Endodermal cell (in vitro differentiated cells): ENCODE measurements at places on chromosomes 1 and 21. TPM values are rescaled to one million over a fixed set of nuclear protein-coding genes. Genes with fewer than 3 reads are reported as not detected.

DNA sequence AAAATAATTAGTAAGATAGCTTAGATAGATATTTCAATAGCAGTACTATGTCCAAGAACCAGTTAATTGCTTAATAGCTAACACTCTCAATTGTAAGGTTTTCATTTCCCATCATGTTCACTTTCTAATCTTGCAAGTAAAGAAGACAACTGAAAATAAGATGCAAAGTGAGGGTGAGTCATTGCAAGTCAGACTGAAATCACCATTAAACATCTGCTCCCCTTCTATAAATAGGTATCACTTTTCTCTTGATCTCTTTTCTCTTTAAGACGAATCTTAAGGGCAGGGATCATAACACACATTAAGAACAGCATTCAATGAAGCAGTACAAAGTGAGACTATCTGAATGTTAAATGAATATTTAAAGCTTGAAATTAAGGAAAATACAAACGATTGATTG is 40.4 kb downstream of the UBR4 start:
- H3K27me3 ChIP-seq, result no peaks in the 10 kb centered on the region
- no peak for DNase-seq
- H3K36me3 ChIP-seq, result peaks cover 96% of the 10 kb centered on the region
- no peak overlapping the region for H3K27ac ChIP-seq

Gene MX2
- 1.2 and 1.6 TPM in 2 replicates for total RNA-seq

- no peaks in the 10 kb centered on the region for H3K4me1 ChIP-seq
- H3K27ac ChIP-seq, result no peak overlapping the region
- H3K36me3 ChIP-seq, result no peaks in the 10 kb centered on the region
- no peak overlapping the region for H3K4me3 ChIP-seq
Measured at GRCh38 chr1:110098222-110099026, 13.8 kb upstream of the UBL4B start.

DNA sequence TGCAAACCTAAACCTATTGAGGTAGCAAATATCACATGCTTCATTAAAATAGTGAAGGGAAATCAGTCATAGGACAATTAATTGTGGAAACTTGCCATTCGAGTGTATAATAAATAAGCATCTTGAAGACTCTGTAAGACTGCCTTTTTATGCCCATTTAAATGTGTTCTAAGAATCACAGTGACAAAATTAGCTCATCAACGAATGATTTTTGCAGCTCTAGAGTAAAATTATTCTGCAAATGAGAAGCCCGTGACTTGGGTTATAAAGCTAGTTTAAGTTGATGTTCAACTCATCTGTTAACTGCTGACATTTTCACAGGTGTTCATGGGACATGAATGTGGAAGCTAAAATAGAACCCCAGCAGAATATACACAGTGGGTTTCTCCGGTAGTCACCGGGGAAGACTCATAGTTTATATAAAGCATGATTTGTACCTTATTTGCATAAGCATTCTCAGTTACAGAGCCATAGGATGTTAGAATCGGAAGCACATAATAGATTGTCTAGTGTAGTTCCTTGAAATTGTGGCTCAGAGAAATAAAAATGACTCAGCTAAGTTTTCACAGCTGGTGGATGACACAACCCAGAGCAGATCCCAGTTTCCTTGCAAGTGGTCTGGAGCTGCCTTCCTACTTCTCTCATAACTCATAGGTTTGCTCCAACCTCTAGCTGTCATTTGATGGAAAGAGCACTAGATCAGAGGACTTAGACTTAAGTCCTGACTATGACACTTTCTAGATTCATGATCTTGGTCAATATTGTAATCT is 107.3 kb downstream of the UCHL5 start:
- no peak for DNase-seq
- no peaks in the 10 kb centered on the region for H3K27me3 ChIP-seq
- H3K4me3 ChIP-seq, result no peak overlapping the region
- no peaks in the 10 kb centered on the region for H3K4me1 ChIP-seq
- H3K36me3 ChIP-seq, result no peaks in the 10 kb centered on the region

GRCh38 chr1:192005976-192006375 is 152.3 kb upstream of the RGS18 start:
- H3K36me3 ChIP-seq, result no peaks in the 10 kb centered on the region
- H3K4me3 ChIP-seq, result no peak overlapping the region
- DNase-seq, result no peak
- H3K4me1 ChIP-seq, result no peaks in the 10 kb centered on the region

Gene CC2D1B
- 27.9 and 32.7 TPM in 2 replicates for total RNA-seq

GRCh38 chr1:47782414-47783166 is 214.6 kb downstream of the TRABD2B start:
- H3K4me1 ChIP-seq, result peaks cover 4% of the 10 kb centered on the region
- no peak overlapping the region for H3K4me3 ChIP-seq
- no peak for DNase-seq
- H3K36me3 ChIP-seq, result peaks cover 29% of the 10 kb centered on the region

Gene SPRR1A
- not detected in 3 replicates for total RNA-seq

DNA sequence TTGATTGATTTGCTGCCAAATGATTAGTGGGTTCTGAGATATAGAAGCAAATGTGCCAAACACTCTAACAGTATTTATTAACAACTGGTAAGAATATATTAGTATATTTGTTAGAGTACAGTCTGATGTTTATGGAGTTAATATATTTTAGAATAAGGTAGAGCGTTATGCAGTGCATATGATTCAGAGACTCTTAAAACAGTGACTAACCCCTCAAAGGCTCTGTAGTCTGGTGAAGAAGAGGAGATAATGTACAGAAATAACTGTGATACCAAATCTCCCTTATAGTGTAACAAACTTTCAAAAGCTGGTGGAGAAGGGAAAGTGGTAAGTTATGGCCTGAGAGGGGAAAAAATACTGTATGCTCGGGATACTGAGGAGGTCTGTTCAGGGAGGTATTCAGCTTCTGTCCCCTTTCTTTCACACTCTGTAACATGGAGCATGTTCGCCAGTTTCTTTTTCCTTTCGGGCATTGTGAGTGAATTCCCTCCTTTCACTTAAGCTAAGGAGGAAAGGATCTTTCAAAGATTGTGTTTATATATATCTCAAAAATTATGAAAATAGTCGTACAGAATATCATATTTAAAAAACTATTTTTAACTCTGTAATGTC is 121.2 kb downstream of the ADGRL2 start:
- H3K36me3 ChIP-seq, result no peaks in the 10 kb centered on the region
- no peak overlapping the region for H3K27ac ChIP-seq
- H3K4me3 ChIP-seq, result no peak overlapping the region
- no peak for DNase-seq
- no peaks in the 10 kb centered on the region for H3K27me3 ChIP-seq
- H3K4me1 ChIP-seq, result peaks cover 8% of the 10 kb centered on the region

GRCh38 chr1:156402331-156403020 is 33.5 kb downstream of the RHBG start:
- no peaks in the 10 kb centered on the region for H3K4me1 ChIP-seq
- H3K27me3 ChIP-seq, result peaks cover 4% of the 10 kb centered on the region
- H3K4me3 ChIP-seq, result no peak overlapping the region
- no peak for DNase-seq

Gene PEX14
- 24.0 and 24.3 TPM in 2 replicates for total RNA-seq

DNA sequence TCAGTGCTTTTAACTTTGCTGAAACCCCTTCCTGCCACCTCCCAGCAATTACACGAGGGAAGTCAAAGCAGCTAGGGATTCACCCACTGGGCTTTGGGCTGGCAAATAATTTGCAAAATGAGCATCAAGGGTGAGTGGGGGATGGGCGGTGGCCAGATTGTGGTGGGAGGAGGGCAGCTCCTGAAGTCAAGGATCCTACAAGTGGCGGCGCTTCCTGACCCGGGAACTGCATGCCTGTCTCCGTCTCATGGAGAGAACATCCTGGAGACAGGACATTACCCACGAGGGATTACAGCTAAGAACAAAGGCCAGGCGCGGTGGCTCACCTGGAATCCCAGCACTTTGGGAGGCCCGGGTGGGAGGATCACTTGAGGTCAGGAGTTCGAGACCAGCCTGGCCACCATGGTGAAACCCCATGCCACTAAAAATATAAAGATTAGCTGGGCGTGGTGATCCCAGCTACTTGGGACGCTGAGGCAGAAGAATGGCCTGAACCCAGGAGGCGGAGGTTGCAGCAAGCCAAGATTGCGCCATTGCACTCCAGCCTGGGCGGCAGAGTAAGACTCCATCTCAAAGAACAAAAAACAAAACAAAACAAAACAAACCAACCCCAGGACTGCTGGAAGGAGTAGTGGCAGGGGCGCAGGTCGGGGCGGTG is 12.9 kb downstream of the TTC34 start:
- no peaks in the 10 kb centered on the region for H3K27me3 ChIP-seq
- no peak for DNase-seq
- H3K4me1 ChIP-seq, result no peaks in the 10 kb centered on the region
- H3K4me3 ChIP-seq, result no peak overlapping the region
- H3K27ac ChIP-seq, result no peak overlapping the region

Gene NAV1
- total RNA-seq, result 36.9 to 72.3 TPM (median 62.5 TPM) in 3 replicates

DNA sequence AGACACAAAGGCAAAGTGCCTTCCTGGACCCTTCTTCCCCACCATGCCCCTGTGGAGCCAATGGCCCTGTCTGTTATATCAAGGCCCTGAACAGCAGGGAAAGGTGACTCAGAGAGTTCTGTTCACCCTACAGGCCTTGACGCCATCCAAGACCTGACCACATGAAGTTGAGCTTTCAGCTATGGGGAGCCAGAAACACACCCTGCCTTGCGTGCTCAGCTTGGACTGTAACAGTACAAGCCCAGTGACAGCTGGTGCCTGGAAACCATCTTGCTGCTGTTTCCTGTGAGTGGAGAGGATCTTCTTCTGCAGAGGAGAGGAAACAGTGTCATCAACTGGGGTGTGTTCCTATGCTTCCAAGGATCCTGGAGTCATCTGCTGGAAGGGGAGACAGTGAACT is 165.0 kb upstream of the IRF2BP2 start:
- H3K27ac ChIP-seq, result no peak overlapping the region
- no peaks in the 10 kb centered on the region for H3K36me3 ChIP-seq
- peaks cover 5% of the 10 kb centered on the region for H3K4me1 ChIP-seq
- no peak overlapping the region for H3K4me3 ChIP-seq
- DNase-seq, result peak; percentile 10
- H3K27me3 ChIP-seq, result peaks cover 26% of the 10 kb centered on the region

DNA sequence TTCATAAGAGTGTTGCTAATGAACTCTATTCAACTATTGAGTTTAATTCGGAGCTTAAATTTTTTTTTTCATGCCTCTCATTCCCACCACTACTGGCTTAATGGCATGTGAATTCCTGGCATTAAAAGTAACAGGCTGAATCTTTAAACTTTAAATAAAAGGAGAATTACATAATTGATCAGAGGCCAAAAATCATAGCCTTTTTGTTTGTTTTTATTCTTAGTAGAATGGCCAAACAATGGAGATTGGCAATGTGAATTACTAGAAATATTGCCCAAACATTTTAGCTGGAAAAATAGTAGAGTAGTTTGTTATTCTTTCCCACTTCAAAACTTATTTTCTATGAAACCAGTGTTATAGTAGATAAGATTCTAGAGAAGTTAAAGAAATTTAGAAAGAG is 25.1 kb upstream of the PDC start:
- peaks cover 44% of the 10 kb centered on the region for H3K27me3 ChIP-seq
- no peaks in the 10 kb centered on the region for H3K36me3 ChIP-seq
- H3K27ac ChIP-seq, result no peak overlapping the region
- H3K4me1 ChIP-seq, result no peaks in the 10 kb centered on the region
- no peak for DNase-seq

DNA sequence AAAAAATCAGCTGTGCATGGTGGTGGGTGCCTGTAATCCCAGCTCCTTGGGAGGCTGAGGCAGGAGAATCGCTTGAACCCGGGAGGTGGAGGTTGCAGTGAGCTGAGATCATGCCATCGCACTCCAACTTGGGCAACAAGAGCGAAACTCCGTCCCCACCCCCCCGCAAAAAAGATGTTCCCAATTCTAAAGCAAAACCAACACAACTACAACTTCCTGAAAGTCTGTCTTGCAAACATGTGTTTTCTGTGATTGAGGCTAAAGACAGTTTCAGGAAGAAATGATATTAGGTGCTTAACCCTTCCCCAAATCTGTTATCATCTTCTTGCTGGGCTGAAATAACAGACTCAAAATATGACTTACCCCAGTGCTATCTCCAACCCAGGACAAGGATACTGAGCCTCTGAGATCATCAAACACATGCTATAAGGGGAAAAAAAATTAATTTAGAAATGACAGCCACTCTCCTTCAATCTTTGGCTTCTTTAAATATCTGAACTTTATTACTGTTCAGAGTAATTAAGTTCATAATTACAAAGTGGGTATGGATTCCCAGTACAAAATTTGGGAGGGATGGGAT is 28.5 kb downstream of the SORT1 start:
- H3K27ac ChIP-seq, result no peak overlapping the region
- H3K36me3 ChIP-seq, result peaks cover 18% of the 10 kb centered on the region
- no peaks in the 10 kb centered on the region for H3K4me1 ChIP-seq
- DNase-seq, result no peak

Gene PRAMEF5
- total RNA-seq, result not detected in 2 replicates

DNA sequence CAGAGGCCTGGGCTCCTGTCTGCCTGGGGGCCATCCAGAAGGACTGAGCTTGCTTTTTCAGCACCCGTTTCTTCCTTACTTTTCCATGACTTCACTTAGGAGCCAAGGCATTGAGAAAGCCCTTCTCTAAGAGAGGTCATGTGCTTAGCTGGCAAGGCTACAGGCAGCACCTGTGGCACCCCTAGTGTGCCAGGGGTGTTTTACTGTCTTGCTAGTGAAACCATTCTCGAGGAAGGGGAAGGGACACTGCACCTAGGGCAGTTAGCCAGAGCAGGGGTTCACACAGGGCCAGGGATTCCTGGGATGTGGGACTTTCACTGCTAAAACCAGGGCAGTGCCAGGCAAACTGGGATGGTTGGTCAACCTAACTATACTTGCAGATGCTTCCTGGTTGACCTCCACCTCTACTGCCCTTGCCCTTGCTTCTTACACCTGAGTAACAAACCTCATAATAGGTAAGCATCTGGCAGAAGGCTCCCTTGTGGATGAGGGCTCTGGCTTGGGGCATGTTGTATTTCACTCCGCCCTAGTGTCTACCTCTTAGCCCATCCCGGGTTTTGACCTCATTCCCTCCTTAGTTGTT is 69.2 kb downstream of the NOS1AP start:
- no peak for DNase-seq
- no peak overlapping the region for H3K27ac ChIP-seq
- H3K4me1 ChIP-seq, result peaks cover 20% of the 10 kb centered on the region
- H3K36me3 ChIP-seq, result no peaks in the 10 kb centered on the region
- H3K4me3 ChIP-seq, result no peak overlapping the region

GRCh38 chr1:205678286-205679111 is 1.8 kb downstream of the SLC45A3 start:
- peaks cover 12% of the 10 kb centered on the region for H3K27me3 ChIP-seq
- H3K4me3 ChIP-seq, result peak overlapping the region; percentile 81
- no peak overlapping the region for H3K27ac ChIP-seq

Gene OLIG2
- total RNA-seq, result not detected in 3 replicates

Gene TMEM61
- total RNA-seq, result 0.29 TPM in 1 of 2 replicates, not detected in the other

GRCh38 chr1:37858931-37859506 is 373 bp downstream of the MTF1 start:
- H3K27ac ChIP-seq, result peak overlapping the region; percentile 55
- H3K36me3 ChIP-seq, result peaks cover 24% of the 10 kb centered on the region
- no peaks in the 10 kb centered on the region for H3K27me3 ChIP-seq
- peaks cover 2% of the 10 kb centered on the region for H3K4me1 ChIP-seq

DNA sequence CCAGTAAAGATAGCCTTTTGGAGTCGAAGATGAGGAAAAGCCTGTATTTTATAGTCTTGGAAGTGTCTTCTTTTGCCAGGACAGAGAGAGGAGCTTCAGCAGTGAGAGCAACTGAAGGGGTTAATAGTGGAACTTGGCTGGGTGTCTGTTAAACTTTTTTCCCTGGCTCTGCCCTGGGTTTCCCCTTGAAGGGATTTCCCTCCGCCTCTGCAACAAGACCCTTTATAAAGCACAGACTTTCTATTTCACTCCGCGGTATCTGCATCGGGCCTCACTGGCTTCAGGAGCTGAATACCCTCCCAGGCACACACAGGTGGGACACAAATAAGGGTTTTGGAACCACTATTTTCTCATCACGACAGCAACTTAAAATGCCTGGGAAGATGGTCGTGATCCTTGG is at the start of gene VCAM1:
Gene VCAM1, plus strand, starts transcription at position 253 of the 400 bp plus-strand sequence. Its CDS starts 119 bp downstream, at position 372.
- H3K27ac ChIP-seq, result no peak within 1 kb of the TSS
- peak within 1 kb of the TSS; percentile 81 for H3K4me3 ChIP-seq
- H3K4me1 ChIP-seq, result peaks cover 14% of the 10 kb centered on the region
- H3K27me3 ChIP-seq, result no peaks in the 10 kb centered on the region
- peaks cover 8% of the 10 kb centered on the region for H3K36me3 ChIP-seq
- peak; percentile 61 for DNase-seq
